ENCODE measurements at places on chromosomes 1 and 21.

DNA sequence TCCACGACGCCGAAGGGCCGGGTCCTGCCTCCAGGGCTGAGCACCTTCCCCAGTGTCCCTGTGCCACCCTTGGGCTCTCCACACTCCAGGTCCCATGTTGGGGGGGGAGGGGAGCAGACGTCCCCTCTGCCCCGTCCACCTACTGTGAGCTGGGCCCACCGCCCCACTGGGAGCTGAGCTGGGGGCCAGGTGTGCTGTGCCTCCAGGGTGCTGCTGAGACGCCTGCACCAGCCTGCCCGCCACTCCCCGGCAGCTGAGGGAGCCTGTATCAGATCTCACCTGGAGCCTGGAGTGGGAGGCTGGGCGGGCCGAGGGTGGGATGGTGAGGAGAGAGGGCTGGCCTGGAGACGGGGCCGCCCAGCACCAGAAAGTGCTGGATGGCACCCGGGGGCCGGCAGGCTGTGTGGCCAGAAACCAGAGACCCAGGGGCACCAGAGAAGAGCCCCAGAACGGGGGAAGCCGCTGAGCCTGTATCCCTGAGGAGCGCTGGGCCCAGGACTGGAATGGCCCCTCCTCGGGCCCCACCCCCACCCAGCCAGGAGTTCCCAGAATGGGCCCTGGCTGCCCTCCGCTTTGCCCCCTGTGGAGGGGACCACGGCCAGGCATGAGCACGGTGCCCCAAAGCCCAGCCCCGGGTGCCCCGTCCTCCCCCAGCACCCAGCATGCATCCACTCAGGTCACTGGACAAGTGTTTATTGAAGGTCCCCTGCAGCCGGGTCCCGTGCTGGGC is 3.4 kb downstream of the TNFRSF18 start:
- DNase-seq, result no peak

DNA sequence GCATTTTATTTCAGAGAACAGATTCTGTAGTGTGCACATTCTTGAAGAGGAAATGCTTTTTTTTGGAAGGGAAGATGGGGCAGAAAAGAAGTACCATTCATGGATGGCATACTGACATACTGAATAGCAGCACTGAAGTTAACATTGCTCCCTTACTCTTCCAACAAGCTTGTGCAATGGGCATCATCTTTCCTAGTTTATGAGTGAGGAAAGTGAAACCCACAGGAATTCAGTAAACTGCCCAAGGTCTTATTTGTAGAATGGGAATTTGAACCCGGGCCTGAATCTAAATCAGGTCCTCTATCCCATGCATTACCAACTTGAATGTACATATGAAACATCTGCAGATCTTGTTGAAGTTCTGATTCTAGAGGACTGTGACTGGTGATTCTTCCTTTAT is 215.7 kb upstream of the FGGY start:
- DNase-seq, result no peak

- DNase-seq, result no peak
Observed at GRCh38 chr1:172351346-172351745, 69.1 kb upstream of the C1orf105 start.

DNA sequence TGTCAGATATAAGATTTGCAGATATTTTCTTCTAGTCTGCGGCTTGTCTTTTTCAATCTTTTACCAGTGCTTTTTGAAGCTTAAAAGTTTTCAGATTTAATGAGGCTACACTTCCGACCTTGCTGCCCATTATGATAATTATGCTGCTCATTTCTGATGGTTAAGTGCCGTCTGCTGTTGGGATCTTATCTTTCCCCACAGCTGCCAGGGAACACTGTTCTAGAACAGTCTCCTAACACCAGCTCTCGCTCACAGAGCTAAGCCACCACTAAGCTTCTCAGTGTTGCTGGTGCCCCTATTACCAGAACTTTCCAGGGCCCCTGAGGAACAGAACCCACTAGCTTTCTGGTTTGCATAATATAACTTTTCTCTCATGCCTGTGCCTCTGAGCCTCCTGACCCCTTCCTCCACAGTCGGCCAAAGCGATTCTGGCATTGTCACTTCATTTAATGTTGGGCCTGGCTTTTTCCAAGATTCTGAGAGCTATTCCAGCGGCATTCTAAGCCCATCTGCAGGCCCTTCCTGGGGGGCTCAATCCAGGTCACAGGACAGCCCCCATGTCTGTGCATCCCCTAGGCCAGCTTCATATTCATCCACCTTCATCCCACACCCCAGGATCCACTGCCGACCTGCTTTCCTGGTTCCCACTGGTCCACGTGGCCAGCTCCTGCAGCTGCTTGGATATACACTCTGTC is 237.0 kb downstream of the PTPRU start:
- no peak for DNase-seq

- DNase-seq, result no peak
Observed at GRCh38 chr1:2316451-2316961, 74.8 kb downstream of the MORN1 start.

GRCh38 chr21:25326181-25326580 is 281.1 kb downstream of the MRPL39 start:
- DNase-seq, result no peak

- DNase-seq, result no peak
Observed at GRCh38 chr1:8854240-8854639, 24.2 kb downstream of the ENO1 start.

DNA sequence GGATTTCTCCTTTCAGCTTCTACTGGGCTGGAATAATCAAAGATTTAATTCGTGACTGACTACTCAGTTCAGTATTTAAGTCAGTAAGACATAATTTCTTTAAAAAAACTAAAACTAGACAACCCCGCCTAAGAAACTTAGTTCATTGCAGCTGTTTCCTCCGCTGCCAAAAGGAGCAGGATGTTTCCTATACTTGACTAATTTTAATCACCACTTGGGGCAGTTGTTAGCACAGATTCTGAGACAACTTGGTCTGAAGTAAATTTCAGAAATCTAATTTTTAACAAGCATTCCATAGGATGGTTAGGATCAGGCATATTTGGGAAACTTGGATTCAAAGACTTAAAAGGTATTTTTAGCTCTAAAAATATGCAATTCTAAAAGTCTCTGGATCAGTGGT is 34.0 kb downstream of the EPRS1 start:
- DNase-seq, result no peak

DNA sequence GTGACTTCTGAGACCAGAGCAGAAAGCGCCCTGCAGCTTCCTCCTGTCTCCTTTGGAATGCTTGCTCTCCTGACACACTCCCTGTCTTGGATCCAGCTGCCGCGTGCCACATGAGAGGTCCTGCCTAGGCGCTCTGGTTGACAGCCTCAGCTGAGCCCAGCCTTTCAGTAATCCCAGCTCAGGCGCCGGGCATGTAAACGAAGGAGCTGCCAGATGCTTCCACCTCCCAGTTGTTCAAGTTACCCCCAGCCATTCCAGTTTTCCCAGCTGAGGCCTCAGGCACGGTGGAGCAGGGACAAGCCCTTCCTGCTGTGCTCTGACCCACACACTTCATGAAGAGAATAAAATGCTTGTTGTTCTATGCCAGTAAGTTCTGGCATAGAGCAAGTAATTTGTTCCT is 14.3 kb upstream of the CD34 start:
- DNase-seq, result no peak

GRCh38 chr1:193754732-193755427 is 568.5 kb upstream of the B3GALT2 start:
- DNase-seq, result no peak

- no peak for DNase-seq
Observed at GRCh38 chr1:15444468-15445389, 6.5 kb downstream of the CTRC start.

Data from thymus (tissue), 14 donors.